H1 (cell line): ENCODE measurements at places on chromosomes 1 and 21.

DNA sequence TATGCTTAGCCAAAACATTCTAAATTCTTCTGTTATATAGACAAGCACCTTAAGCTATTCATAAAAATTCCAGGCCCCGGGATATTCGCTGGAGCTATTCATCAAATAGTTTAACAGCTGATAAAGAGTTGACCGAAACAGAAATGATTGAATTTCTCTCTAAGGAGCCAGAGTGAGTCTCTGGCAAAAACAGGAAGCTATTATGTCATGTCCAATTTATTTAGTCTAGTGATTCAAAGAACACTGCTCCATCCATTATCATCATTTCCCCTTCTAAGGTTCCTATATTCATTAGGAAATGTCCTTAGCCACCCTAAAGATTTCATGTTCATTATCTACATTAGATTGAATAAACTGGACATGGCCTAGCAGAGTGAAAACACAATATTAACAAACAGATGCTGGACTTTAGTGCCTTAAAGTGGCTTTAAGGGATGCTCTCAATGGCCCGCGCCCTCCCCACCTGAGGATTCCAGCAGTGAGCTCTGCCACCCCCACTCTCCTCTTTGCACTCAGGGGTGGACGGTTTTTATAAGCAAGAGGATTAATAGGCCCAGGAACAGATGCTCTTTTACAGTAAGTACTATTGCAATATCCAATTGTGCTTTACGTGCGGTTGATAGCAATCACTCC lies 122.1 kb upstream of the RGS1 start:
- no peak for DNase-seq

DNA sequence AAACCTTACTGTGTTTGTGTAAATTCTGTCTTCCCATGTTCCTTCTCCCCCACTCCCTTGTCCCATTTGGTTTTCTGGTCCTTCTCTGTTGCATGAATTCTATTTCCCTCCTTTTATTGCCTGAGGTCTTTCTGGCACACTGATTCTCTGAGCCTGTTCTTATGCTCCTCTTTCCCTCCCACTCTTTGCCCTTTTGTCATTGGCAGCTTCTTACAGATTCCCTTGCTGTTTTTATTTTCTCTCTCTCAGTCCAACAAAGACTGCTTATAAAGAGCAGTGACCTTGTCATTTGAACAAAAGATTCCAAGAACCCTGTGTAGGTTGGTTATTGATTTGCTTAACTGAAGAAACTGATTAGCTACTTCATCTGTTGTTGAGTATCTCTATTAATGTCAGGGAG lies 49.7 kb downstream of the GPR52 start:
- no peak for DNase-seq

DNA sequence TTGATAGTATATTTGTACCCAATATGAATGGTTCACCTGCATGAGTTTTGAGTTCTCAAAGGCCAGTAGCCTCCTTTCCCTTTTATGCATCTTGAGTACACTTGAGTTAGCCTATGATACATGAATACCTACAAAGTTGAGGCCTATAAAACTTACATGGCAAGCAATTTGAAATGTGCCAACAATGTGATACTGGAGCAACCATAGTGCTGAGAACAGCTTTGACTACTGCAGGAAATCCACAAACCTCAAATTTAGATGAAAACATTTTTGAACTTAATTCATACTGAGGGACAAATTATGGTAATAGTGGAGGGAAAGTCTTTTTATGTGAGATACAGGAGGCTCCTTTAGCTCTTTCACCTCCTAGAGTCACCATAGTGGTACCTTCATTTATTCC lies 37.4 kb downstream of the LEPR start:
- no peak for DNase-seq

- no peak for DNase-seq
These were observed at the start of gene RAB7B for GRCh38 chr1:206002871-206003801. RAB7B (minus strand) TSS chr1:206003395; CDS start chr1:205994135, 9,260 bp downstream.

DNA sequence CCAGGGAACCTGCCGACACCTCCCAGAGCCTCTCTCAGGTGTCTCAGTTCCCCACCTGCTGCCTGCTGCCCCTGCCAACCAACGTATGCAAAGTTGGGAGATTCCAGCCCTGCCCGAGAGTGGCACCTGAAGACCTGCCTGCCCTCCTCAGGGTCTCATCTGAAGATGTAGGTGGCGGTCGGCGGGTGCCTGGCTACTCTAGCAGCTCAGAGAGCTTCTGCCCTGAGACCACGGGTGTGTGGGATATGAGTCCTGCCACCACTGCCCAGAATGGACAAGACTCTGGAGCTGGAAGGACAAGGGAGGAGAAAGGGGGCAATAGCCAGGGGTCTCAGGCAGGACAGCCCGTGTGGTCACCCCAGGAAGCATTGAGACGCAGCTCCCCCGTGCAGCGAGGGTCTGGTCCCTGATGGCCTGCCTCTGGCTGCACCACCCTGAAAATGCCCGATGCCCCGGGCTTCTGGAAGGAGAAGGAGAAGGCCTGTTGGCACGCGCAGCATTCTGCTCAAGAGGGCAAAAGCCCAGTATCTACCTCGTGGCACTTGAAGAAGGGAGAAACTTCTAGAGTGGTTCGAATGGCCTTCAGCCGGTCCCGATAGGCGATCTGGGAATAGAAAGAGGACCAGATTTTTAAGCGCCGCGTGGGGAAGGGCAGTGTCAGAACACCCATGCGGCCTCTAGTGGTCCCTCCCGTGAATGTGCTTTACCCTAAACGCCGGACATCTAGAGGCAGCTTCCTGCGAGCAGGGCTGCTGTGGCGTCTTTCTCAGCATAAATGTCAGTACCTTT lies 88.8 kb downstream of the STUM start:
- no peak for DNase-seq

DNA sequence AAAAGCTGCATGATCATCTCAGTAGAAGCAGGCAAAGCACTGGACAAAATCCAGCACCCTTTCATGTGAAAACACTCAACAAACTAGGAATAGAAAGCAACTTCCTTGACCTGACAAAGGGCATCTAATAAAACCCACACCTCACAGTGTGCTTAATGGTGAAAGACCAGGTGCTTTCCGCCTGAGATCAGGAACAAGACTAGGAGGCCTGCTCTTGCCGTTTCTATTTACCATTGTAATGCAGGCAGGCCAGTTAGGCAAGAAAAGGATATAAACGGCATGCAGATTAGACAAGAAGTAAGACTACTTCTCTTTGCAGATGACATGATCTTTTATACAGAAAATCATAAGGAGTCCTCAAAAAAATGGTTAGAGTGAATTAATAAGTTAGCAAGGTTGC lies 37.2 kb downstream of the SLC37A1 start:
- DNase-seq = no peak
